ENCODE measurements at places on chromosomes 3 and 15. TPM values are rescaled to one million over a fixed set of nuclear protein-coding genes. Genes with fewer than 3 reads are reported as not detected.

DNA sequence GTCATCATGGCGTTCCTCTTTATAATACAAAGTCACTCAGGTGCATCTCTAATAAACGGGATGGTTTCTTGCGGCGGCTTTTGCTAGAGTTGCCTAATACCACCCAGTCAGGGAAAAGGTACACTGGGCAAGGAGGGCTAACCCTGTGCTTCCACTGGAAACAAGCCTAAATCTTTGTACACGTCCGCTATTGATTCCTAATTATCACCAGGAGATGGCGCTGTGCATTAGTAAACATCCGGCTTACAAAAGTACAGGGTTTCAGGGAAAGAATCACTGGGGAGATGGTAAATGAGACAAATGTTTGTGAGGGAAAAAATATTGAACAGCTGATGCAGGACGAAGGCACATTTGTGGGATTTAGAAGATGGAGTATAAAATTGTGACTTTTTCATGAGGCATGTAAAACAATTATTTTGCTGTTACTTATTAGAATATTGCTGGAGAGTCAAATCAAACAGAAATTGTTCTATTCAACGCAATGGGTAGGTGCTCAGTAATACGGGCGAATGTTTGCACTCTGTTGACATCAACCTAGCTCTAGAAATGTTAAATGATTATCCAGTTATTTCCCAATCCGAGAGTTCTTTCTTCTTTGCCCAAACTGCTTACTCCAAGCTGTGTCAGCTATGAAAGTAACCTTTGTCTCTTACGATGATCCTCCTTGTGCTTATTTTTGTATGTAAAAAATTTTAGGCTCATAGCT, 50.6 kb downstream of the GMNC start:
- no peak overlapping the region for H3K27ac ChIP-seq
- H3K36me3 ChIP-seq = no peaks in the 10 kb centered on the region

DNA sequence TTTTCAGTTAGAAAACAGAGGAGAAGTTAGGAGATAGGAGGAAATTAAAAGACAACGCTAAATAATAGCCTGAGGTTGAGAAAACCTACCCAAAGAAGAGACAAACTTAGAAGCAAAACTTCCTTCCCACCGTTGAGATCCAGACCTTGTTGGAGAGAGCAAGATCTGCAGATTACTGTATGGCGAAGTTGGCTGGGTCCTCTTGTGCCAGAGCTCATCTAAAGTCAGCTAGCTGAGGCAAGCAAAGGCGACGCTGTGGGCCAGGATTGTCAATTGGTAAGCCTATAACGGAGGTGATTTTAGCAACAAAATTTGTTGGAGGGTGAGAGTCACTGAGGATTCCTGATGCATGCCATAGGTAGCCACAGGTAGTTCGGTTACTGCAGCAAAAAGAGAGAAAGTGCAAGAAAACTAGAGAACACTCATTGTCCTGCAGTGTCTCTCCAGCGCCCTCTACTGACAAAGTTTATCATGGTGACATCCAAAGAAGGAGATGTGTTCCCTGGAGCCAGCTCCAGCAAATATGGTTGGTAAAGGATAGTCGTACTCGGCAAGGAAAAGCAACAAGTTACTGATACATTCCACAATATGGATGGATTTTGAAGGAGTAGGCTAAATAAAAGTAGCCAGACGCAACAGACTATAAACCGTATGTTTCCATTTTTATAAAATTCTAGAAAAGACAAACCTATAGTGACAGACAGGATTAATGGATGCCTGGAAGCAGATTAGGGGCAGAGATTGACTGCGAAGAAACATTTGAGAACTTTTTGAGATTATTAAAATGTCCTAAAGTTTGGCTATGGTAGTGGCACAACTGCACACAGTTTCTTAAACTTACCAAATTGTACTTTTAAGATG, 9.8 kb upstream of the OR5K4 start:
- H3K4me1 ChIP-seq = no peaks in the 10 kb centered on the region
- DNase-seq = peak; percentile 16
- no peak overlapping the region for H3K27ac ChIP-seq
- H3K4me3 ChIP-seq = no peak overlapping the region
- H3K36me3 ChIP-seq = no peaks in the 10 kb centered on the region
- no peaks in the 10 kb centered on the region for H3K27me3 ChIP-seq

- H3K4me3 ChIP-seq = no peak overlapping the region
- H3K36me3 ChIP-seq = no peaks in the 10 kb centered on the region
- no peak for DNase-seq
These were observed 27.2 kb downstream of the PLCL2 start for GRCh38 chr3:16911916-16912315.

The SOX14 gene
- polyA plus RNA-seq = not detected

GRCh38 chr15:39598958-39599845, 18.3 kb downstream of the THBS1 start:
- no peaks in the 10 kb centered on the region for H3K27me3 ChIP-seq

All from large intestine (tissue), 12 donors.